ENCODE measurements at places on chromosomes 3 and 15.

GRCh38 chr15:73607405-73607804 lies 25.8 kb downstream of the NPTN start:
- DNase-seq: no peak

DNA sequence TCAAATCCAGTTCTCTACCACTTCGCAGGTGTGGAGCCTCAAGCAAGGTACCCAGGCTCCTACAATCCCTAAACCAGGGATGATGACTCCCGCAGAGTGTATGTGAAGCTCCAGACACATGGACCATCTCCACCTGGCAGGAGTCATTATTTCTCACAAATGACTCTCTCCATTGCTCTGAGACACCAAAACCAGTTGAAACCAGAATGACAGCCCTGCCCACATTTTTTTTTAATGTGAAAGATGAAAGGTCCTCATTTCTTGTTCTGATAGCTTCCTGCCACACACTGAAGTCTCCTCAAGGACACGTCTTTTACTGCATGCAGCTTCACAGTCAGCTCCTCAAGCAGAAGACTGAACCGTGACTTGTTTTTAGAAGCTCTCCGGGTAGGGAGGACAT lies 61.4 kb upstream of the ZBTB38 start:
- DNase-seq: no peak

DNA sequence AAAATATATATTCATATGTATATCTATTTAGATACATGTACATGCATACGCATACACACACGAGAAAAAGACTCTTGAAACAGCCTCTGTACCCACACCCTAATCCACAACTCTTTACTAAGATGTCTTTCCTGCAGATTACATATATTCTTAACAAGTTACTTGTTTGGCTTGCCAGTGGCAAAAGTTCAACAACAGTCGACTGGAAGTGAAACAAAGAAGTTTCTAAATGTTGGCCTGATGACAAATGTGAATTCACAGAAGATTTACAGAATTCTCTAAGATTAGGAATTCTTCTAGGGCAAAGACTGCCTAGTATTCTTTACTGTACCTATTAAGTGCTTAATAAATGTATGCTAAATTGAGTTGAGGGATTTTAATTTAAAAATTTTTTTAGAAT lies 116.8 kb downstream of the CDIN1 start:
- DNase-seq: no peak

DNA sequence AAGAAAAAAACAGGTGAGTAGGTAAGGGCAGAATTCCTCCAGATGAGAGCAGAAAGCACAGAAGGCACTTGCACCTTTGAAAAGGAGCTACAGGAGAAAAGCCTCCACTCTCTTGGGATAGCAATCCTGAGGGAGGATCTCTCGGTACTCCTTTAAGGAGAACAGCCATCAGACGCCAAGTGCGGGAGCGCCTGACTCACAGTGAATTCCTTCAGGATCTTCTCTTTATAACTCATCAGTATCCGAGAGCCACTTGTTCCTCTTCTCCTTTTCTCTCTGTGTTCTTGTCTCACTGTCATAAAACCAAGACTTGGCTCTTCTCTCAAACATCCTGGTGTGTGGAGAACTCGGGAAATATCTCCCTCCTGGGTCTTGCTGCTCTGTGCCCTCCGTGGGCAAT lies 10.1 kb upstream of the GOLGA8J start:
- DNase-seq: no peak

- DNase-seq: no peak
Observed at GRCh38 chr3:172024679-172025078, 14.7 kb upstream of the FNDC3B start.

DNA sequence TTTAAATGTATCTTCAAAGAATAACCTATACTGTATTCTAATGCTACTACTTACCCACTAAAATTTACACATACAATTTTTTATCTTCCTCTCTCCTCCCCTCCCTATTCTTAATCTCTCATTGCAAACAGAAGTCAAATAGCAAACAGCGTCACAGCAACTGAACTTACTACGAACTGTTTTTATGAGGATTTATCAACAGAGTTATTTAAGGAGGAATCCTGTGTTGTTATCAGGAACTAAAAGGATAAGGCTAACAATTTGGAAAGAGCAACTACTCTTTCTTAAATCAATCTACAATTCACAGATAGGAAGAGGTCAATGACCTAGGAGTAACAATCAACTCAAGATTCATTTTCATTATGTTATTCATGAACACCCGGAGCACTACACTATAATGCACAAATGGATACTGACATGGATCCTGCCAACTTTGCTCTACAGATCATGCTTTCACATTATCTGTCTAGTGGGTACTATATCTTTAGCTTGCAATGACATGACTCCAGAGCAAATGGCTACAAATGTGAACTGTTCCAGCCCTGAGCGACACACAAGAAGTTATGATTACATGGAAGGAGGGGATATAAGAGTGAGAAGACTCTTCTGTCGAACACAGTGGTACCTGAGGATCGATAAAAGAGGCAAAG lies 984 bp downstream of the FGF7 start:
- DNase-seq: no peak

Measured in cerebellum (tissue), 4 donors.